ENCODE measurements at places on chromosomes 6 and 20. TPM values are rescaled to one million over a fixed set of nuclear protein-coding genes. Genes with fewer than 3 reads are reported as not detected.

Gene PRSS16
- not detected for total RNA-seq

Gene LINC00237
- total RNA-seq, result not detected

Gene EFCAB8
- total RNA-seq, result 0.27 TPM

Gene CDSN
- under 0.01 TPM for total RNA-seq

Gene FOXQ1
- not detected for total RNA-seq

Gene PNPLA1
- total RNA-seq, result not detected

Gene GTSF1L
- total RNA-seq, result not detected

Gene BACH2
- 0.27 TPM for total RNA-seq

Gene RIPOR2
- total RNA-seq, result 0.28 TPM

Gene TFAP2D
- total RNA-seq, result not detected

Gene POM121L2
- total RNA-seq, result not detected

Measured in endothelial cell of coronary artery (primary cell).